ENCODE measurements at places on chromosomes 7 and 10. TPM values are rescaled to one million over a fixed set of nuclear protein-coding genes. Genes with fewer than 3 reads are reported as not detected.

GRCh38 chr10:109773288-109774120, 149.8 kb downstream of the XPNPEP1 start:
- H3K27ac ChIP-seq, result no peak overlapping the region
- no peaks in the 10 kb centered on the region for H3K4me1 ChIP-seq
- H3K27me3 ChIP-seq, result no peaks in the 10 kb centered on the region
- no peak for DNase-seq
- H3K4me3 ChIP-seq, result no peak overlapping the region

DNA sequence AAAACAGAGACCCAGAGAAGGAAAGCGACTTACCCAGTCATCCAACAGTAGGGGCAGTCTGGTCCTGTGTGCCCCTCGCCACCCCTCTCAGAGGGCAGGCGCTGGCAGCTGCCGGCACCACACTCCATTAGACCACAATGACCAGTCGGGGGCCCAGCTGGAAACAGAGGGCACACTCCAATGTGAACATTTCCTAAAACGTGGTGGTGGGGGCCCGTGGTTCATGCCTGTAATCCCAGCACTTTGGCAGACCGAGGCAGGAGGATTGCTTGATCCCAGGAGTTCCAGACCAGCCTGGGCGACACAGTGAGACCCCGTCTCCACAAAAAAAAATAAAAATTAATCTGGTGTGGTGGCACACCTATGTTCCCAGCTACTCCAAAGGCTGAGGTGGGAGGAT, 912 bp upstream of the OAT start:
- peaks cover 9% of the 10 kb centered on the region for H3K27me3 ChIP-seq
- no peak overlapping the region for H3K27ac ChIP-seq
- peaks cover 27% of the 10 kb centered on the region for H3K4me1 ChIP-seq
- no peak for DNase-seq
- H3K36me3 ChIP-seq, result no peaks in the 10 kb centered on the region

DNA sequence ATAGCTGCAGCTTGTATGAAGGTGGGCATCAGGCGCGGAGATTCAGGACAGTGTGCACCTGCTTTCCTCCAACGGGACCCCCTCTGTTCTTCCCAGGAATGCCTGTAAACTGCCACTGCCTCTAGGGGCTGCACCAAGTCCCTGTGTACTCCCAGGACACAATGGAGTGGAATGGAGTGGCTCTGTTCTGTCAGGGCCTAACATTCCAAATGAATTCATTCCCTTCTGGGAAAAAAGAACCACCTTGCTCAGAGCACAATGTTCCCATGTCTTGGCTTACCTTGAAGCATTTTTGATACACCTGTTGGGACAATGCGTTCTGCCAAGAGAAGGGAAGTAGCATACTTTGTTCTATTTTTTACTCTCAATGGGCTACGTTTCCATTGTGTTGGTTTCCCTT, 339.4 kb downstream of the FRMD4A start:
- H3K36me3 ChIP-seq, result no peaks in the 10 kb centered on the region
- no peaks in the 10 kb centered on the region for H3K27me3 ChIP-seq
- H3K4me3 ChIP-seq, result no peak overlapping the region
- peak overlapping the region; percentile 55 for H3K27ac ChIP-seq
- DNase-seq, result no peak

- H3K27me3 ChIP-seq, result no peaks in the 10 kb centered on the region
- no peaks in the 10 kb centered on the region for H3K36me3 ChIP-seq
- no peak overlapping the region for H3K4me3 ChIP-seq
- no peak for DNase-seq
These were observed 100.2 kb downstream of the GNAT3 start for GRCh38 chr7:80411621-80412020.

FAM237B gene
- total RNA-seq, result not detected

- no peaks in the 10 kb centered on the region for H3K4me1 ChIP-seq
- no peak for DNase-seq
- no peak overlapping the region for H3K4me3 ChIP-seq
These were observed 139.4 kb upstream of the HPS1 start for GRCh38 chr10:98586096-98586495.

CDC14C gene
- not detected for total RNA-seq

DNA sequence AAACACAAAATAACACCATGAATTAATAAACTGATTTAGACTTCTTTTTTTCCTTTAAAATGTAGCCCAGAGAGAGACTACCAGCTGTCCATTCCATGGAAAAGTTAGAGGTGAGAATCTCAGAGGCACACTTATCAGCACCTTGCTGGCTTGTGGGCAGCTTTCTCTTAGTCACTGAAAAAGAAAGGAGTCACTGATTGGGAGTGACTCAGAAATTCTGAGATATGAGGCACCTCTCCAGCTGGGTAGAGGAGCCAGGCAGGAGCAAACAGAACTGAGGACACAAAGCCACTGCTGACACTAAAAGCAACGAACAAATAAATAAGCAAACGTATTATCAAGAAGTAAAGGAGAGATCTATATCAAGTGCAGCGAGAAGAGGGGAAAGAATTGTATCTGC, 310.6 kb downstream of the PARD3 start:
- H3K27ac ChIP-seq, result no peak overlapping the region
- no peak overlapping the region for H3K4me3 ChIP-seq
- no peak for DNase-seq
- peaks cover 2% of the 10 kb centered on the region for H3K4me1 ChIP-seq
- H3K27me3 ChIP-seq, result no peaks in the 10 kb centered on the region
- H3K36me3 ChIP-seq, result no peaks in the 10 kb centered on the region

- H3K27me3 ChIP-seq, result no peaks in the 10 kb centered on the region
- H3K36me3 ChIP-seq, result no peaks in the 10 kb centered on the region
- H3K27ac ChIP-seq, result no peak overlapping the region
- H3K4me1 ChIP-seq, result no peaks in the 10 kb centered on the region
These were observed 44.6 kb upstream of the HYCC1 start for GRCh38 chr7:23058408-23059096.

DNA sequence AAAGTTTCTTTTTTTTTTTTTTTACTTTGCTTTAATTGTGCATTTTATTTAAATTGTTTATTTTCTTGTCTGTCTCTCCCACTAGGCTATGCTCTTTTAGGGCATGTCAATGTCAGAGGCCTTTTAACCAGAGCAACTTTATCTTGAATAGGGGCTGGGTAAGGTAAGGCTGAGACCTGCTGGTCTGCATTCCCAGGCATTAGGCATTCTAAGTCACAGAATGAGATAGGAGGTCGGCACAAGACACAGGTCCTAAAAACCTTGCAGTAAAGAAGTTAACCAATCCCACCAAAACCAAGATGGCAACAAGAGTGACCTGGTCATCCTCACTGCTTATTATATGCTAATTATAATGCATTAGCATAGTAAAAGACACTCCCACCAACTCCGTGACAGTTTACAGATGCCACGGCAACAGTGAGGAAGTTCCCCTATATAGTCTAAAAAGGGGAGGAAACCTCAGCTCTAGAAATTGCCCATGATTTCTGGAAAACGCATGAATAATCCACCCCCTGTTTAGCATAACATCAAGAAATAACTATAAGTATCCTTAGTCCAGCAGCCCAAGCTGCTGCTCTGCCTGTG, 47.0 kb upstream of the FRMD4A start:
- no peaks in the 10 kb centered on the region for H3K27me3 ChIP-seq
- no peak overlapping the region for H3K4me3 ChIP-seq
- no peak overlapping the region for H3K27ac ChIP-seq
- H3K4me1 ChIP-seq, result no peaks in the 10 kb centered on the region

GRCh38 chr10:21497177-21497807, 28.2 kb downstream of the SKIDA1 start:
- peaks cover 56% of the 10 kb centered on the region for H3K4me1 ChIP-seq
- H3K4me3 ChIP-seq, result peak overlapping the region; percentile 80
- peak overlapping the region; percentile 73 for H3K27ac ChIP-seq
- no peaks in the 10 kb centered on the region for H3K27me3 ChIP-seq
- peak; percentile 85 for DNase-seq

DNA sequence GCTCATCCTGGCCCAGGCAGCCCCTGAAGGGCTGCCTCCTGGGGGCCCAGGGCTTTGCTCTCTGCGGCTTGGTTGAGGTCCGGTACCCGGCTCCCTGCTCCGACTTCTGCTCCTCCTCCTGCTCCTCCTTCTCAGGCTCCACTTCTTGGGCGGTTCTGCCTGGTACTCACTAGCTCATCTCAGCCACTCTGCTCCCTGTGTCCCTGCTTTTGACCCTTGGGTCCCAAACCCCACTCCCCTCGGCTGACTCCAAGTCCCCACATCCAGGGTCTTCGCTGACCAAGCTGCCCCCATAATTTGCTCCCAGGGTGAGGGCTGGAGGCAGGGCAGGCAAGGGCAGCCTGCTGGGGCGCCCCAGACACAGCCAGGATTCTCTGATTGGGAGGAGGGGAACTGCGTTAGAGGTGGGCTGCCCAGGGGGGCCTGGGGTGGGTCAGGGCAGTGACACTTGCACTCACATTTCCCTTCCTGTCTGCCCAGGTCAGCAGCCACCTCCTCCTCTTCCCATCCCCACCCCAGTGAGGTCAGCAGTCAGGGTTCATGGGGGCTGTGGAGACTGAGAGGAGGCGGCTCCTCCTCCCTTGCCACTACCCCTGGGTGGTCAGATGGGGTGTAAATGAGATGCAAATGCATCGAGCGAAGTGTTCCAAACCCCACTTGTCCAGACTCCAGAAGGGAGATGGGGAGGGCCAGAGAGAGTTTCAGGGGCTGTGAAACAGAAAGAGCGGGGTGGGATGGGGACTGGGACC, 2.2 kb downstream of the SMARCD3 start:
- H3K27ac ChIP-seq, result no peak overlapping the region
- H3K4me1 ChIP-seq, result peaks cover 8% of the 10 kb centered on the region
- H3K4me3 ChIP-seq, result no peak overlapping the region
- H3K27me3 ChIP-seq, result no peaks in the 10 kb centered on the region

LSM8 gene
- 13.4 TPM for total RNA-seq

GRCh38 chr7:136868496-136869000, at the start of gene CHRM2:
Gene CHRM2 (plus strand): TSS chr7:136868652. CDS start chr7:137014866, 146,214 bp downstream.
- H3K27me3 ChIP-seq, result peaks cover 12% of the 10 kb centered on the region
- DNase-seq, result no peak
- H3K4me3 ChIP-seq, result peak within 1 kb of the TSS; percentile 16
- H3K4me1 ChIP-seq, result peaks cover 3% of the 10 kb centered on the region

DNA sequence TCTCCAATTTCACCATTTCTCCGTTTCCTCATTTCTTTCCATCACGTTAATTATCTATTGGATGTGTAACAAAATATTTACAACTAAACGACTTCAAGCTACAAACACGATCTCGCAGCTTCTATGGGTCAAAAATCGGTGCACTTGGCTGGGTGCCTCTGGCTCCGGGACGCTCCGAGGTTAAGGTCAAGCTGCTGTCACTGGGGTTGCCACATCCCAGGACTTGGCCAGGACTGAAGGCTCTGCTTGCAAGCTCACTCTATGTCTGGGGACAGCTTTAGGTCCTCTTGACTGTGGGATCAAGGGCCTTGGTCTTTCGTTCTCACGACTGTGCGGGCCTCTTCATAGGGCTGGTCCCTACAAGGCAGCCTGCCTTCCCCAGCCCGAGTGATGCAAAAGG, 159.7 kb downstream of the CCDC3 start:
- no peak overlapping the region for H3K4me3 ChIP-seq
- no peaks in the 10 kb centered on the region for H3K27me3 ChIP-seq
- no peak for DNase-seq
- no peak overlapping the region for H3K27ac ChIP-seq
- no peaks in the 10 kb centered on the region for H3K36me3 ChIP-seq
- peaks cover 12% of the 10 kb centered on the region for H3K4me1 ChIP-seq

CPA1 gene
- total RNA-seq, result 0.42 TPM

- peaks cover 7% of the 10 kb centered on the region for H3K4me1 ChIP-seq
- no peaks in the 10 kb centered on the region for H3K36me3 ChIP-seq
- H3K27me3 ChIP-seq, result no peaks in the 10 kb centered on the region
- no peak for DNase-seq
- no peak overlapping the region for H3K27ac ChIP-seq
- H3K4me3 ChIP-seq, result no peak overlapping the region
These were observed 234.6 kb downstream of the MAD1L1 start for GRCh38 chr7:1998146-1998545.

SKIDA1 gene
- 2.3 TPM for total RNA-seq

DNA sequence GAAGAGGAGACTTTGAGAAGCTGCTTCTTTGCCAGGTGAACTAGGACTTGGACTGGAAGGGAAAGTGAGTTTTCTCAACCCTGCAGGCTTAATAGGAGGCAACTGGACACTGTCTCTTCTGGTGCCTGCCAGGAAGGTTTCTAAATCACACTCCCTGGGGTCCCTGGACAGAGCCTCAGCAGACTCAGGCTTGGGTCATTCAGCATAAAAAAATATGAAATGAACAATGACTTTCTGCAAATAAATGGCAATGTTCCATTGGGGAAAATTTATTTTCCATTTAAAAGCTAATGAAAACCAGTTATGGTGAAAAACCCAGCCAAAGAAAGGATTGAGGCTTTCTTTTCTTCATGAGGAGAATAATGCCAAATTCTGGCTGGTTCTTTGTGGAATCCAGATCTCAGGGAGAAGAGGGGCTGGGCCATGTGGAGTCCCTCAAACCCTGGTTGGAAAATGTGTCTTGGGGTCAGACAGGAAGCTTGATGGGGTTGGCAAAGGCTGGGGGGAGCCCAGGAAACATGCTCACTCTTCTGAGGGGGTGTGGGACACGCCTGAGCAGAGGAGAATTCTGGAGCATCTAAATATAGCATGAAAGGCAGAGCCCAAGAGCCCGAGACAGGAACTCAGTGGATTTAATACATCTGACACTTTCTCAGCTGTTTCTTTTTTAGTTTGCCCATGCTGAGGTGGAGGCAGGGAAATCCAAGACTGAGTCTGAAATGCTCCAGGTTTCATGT, 65.2 kb upstream of the EMX2 start:
- H3K4me1 ChIP-seq, result no peaks in the 10 kb centered on the region
- H3K27me3 ChIP-seq, result no peaks in the 10 kb centered on the region
- no peak for DNase-seq
- no peak overlapping the region for H3K27ac ChIP-seq
- no peaks in the 10 kb centered on the region for H3K36me3 ChIP-seq

DNA sequence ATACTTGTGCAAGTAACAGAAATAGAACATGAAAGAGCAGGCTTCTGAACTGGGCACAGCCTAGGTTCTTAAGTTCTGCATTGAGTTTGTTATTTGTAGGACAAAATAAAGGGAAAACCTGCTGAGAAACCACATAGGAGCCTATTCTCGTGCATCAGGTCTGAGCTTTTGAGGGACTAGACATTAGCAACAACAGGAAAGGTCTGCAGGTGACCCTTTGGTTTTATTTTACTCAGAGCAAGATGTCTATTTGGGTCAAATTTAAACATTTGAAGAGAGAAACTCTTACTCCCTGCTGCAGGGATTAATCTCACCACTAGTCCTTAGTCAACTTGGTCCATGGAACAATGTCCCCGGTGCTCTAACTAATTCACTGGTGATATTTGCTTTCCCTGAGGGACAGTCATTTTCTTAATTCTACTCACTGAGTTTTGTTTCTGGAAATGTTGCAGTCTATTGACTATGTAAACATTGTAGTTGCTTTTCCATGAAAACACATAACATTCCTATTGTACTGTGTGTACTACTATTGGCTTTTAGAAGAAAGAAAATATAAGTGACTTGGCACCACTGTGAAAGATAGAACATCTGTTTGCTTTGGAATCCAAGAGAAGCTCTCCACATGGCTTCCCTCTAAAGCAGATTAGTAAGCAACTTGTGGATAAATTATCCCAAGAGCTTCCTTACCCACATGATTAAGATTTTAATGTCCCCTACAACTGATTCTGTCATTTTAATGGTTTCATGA, 108.2 kb downstream of the CHRM2 start:
- H3K4me1 ChIP-seq, result no peaks in the 10 kb centered on the region
- no peak overlapping the region for H3K4me3 ChIP-seq
- H3K36me3 ChIP-seq, result no peaks in the 10 kb centered on the region
- H3K27ac ChIP-seq, result no peak overlapping the region

All from liver (tissue), 10 donors.